ENCODE measurements at places on chromosomes 6 and 20.

DNA sequence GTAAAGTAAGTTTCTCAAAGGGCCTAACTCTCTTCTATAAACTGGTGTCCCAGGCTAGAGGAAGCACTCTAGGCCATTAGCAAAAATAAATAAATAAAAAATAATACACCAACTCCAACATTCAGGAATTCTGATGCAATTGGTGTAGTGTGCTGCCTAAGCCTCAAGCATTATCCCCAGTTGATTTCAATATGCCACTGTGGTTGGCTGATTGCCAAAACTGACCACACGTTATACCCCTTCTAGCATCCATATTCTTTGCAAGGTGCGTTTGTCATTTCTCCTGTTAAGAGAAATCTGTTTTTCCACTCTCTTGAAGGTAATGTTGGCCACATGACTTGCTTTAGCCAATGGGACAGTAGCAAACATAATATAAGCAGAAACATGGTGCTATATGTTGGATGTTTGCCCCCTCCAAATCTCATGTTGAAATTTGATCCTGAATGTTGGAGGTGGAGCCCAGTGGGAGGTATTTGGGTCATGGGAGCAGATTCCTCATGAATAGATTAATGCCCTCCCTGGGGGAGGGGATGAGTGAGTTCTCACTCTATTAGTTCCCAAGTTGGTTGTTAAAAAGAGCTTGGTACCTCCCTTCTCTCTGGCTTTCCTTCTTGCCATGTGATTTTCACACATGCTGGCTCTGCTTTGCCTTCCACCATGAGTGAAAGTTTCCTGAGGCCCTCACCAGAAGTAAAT lies 71.9 kb upstream of the PLCB4 start:
- no peak for DNase-seq

DNA sequence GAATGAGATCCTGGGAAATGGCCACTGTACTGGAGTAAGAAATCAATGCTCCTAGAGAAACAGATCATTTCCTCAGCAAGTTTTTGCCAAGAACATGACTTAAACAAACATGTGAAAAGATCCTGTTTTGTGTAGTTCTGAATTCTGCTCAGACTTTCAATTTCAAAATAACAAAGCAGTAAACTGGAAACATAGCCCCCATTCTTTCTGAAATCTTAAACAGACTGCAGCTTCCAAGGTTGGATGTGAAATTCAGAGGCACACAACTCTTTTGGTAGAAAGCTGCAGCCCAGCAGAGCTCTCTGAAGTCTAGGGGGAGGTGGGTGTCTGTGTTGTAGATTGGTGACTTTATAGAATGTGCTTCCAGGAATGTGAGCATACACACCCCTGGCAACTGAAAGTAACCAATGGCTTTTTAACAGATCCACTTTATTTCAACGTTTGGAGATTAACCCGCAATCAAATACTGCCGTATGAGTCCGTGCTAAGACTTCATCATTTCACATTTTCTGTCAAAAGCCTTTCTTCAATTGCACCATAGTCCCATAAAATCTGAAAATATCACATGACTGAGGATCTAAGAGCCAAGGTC lies 86.4 kb downstream of the ATXN1 start:
- no peak for DNase-seq

DNA sequence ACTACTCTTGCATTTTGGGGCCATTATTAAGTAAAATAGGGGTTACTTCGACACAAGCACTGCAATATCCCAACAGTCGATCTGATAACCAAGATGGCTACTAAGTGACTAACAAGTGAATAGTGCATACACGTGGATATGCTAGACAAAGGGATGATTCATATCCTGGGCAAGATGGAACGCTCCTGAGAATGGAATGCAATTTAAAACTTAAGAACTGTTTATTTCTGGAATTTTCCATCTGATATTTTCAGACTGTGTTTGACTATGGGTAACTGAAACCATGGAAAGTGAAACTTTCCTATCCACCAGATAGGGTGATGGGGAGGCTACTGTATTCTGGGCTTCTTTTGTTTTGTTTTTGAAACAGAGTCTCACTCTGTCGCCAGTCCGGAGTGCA lies 66.5 kb downstream of the ILRUN start:
- no peak for DNase-seq

- no peak for DNase-seq
Observed at GRCh38 chr6:112357791-112358190, 10.7 kb downstream of the RFPL4B start.

GRCh38 chr6:9295644-9296043 lies 860.3 kb upstream of the SLC35B3 start:
- DNase-seq = no peak

DNA sequence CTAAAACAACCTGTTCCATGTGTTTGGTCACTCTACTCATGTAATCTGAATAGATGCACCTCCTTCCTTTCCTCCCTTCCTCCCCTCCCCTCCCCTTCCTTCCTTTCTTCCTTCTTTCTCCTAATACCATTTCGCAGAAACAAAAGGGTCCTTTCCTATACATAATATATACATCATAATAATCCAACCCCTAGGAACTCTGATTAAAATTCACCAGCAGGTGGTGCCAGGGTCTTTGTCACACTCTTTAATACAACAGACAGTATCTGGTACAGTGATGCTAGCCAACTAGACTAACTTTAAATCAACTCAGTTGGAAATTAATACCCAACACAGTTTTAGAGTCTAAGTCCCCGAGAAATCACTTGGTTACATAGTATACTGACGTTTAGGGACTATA lies 181.2 kb upstream of the SHLD1 start:
- no peak for DNase-seq

GRCh38 chr20:52425253-52425652 lies 233.7 kb upstream of the ZFP64 start:
- DNase-seq = no peak

DNA sequence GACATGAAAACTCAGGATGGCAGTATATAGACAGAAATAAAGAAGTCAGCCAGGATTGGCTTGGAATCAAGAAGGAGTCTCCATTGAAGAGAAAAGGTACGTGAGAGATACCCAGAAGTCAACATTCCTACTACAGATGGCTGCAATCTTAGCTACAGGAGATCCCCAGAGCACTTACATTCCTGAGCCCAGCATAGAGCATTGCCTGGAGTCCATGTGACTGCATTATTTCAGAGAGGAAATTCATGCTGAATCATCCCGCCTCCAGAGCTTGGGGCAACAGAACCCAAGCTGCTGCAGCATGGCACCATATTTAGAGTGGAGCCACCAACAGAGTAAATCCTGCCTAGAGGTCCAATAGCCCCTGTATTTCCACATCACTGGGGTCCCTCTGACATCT lies 125.0 kb upstream of the GRIK2 start:
- DNase-seq = no peak

- no peak for DNase-seq
Observed at GRCh38 chr20:35910254-35910653, 44.0 kb downstream of the SCAND1 start.

DNA sequence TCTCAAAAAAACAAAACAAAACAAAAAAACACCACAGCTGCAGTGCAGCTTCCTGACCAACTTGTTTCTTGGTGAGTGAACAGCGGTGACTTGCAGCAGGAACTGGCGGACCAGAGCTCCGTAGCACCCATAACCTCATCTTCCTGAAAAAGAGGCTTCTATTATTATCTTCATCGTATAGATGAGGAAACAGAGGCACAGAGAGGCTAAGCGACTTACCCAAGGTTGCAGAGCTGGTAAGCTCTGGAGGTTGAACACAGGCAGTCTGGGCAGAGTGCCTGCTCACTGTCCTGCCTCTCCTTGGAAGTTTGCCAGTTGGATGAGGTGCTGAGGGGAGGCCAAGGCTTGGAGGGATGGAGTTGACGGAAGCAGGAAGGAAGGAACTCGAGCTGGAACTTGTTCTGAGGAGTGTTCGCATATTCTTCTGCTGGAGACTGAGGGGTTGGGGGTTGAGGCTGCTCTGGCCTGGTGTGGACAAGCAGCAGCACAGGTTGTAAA lies 47.9 kb upstream of the CCDC167 start:
- no peak for DNase-seq

DNA sequence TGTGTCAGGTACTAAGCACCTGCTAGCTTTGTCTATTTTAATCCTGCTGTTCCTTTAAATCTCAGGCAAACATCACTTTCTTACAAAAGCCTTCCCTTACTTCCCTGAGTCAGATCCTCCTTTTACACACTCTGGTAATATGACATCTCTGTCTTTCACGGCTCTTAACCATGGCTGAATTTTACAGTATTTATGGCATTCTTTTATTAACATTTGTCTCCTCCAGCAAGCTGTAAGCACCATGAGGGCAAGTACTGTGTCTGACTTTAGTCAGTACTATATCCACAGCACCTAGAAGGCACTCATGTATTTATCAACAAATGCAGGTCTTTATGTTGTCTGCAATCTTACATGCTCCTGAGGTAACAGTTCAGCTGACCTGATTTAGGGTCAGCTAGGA lies 33.7 kb upstream of the HBS1L start:
- DNase-seq = no peak

- DNase-seq = no peak
Observed at GRCh38 chr6:14743144-14743473, 502.8 kb upstream of the JARID2 start.

- no peak for DNase-seq
Observed at GRCh38 chr6:1865585-1865984, 255.9 kb downstream of the FOXC1 start.

GRCh38 chr20:4073852-4074741 lies 58.7 kb upstream of the RNF24 start:
- no peak for DNase-seq

All from T-helper 17 cell (primary cell).